SJCRH30 (cell line): ENCODE measurements at places on chromosomes 4 and X.

- DNase-seq: no peak
Observed at GRCh38 chr4:24979554-24979953, 51.2 kb downstream of the LGI2 start.

GRCh38 chr4:184957446-184958115, 60.7 kb upstream of the HELT start:
- no peak for DNase-seq

DNA sequence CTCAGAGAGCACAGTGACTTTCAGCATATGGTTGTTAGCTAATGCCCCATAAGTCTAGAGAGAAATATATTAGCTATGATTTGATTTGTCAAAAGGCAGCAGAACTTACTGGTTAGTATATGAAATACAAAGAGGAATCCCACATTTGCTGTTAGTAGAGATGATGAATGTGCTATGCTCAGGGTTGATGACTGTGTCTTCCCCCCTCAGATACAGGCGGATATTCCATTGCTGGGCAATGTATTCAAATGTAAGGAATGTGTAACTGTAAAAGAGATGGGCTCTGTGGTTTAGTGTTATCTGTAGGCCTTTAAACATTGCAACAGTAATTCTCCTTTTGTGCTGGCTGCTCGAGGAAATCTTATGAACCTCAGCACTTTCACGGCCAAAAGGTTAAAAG, 528.9 kb upstream of the ARX start:
- DNase-seq: no peak

DNA sequence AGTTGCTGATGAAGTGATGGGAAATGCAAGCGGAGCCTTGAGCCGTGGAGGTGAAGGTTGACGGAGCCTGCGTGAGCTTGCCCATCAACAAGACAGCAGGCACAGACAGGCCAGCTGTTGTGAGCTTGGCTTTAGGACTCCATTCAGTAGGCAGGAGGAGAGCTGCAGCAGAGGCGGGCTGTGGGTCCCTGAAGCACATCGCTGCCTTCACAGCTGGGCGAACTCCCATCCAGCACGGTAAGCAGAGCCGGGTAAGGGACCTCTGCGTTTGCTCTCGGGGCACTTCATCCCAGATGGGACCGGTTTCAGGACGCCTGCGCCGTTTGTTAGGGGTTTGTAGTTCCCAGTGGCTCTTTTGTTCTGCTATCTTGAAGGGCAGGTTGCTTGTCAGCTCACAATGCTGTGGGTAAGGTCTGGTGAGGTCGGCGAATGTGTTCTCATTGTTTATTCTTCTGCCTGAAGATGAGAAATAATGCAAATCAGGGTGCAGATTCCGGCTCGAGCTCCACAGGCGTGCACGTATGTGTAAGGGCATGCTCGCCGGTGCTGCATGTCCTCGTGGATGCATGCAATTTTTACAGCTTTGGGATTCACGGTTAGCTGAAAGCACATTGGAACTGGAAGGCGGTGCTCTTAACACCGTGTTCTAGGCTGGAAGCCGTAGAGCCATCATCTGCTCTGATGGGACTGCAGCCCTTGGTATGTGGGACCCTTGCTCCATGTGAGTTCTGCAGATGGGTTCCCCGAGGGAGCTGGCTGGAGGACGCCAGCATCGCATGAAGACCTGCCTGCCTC, 54.6 kb upstream of the CLDN34 start:
- peak; percentile 66 for DNase-seq

- DNase-seq: no peak
Observed at GRCh38 chr4:37604461-37604860, 81.7 kb downstream of the RELL1 start.

GRCh38 chrX:48782795-48783194, 3.6 kb upstream of the GATA1 start:
- DNase-seq: no peak

DNA sequence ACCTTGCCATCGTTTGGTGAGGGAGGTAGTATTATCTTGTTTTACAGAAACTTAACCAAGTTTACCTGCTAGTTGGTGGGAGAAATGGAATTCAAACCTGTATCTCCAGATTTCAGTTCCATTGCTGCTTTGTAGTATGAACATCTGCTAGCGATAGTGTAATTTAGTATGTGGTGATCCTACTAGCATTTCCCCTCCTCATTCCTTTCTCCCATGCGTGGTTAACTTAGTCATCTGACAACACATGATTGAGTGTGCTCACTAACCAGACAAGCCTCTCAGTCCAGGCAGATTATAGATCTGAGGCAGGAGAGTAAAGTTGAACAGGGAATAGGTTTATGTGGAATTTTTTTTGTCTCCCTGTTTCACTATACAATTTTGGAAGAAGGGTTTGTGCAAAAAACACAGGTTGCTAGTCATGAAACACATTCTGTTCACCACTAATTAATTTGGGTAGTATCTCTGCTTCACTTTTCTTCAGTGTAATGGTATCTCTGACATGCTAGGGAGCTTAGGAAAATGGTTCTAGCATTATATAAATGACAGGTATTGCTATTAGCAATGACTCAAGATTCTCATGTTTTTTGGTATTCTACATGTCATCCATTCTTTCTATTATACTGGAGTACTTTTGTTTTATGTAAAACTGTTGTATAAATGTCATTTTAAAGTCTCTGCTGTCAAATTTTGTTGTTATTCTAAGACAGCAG, 21.7 kb downstream of the RBPJ start:
- DNase-seq: peak; percentile 31

- DNase-seq: no peak
Observed at GRCh38 chr4:163768014-163768413, 273.5 kb downstream of the TMA16 start.
